GM10248 (cell line): ENCODE measurements at places on chromosomes 2 and 18.

DNA sequence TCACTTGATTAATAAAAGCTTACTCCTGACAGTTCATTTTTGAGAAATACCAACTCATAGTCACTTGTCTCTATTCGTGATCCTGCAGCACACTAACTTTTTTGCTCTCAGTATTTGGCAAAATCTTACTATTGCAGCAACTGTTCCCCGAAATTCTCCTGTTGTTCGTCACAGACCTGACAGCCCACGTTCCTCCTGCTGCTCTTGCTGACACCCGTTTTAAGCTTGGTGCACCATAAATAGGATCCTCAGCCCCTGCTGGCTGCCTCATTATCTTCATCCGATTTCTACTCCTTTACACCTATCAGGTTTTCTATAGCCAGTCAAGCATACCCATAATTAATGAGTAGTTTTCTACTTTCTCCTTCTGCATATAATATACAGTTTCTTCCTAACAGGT is 368.8 kb downstream of the PLCL1 start:
- no peak for DNase-seq

GRCh38 chr2:218680061-218680460 is 8.2 kb downstream of the STK36 start:
- DNase-seq = no peak

- no peak for DNase-seq
Observed at GRCh38 chr2:98727369-98728087, 3.4 kb downstream of the MGAT4A start.

DNA sequence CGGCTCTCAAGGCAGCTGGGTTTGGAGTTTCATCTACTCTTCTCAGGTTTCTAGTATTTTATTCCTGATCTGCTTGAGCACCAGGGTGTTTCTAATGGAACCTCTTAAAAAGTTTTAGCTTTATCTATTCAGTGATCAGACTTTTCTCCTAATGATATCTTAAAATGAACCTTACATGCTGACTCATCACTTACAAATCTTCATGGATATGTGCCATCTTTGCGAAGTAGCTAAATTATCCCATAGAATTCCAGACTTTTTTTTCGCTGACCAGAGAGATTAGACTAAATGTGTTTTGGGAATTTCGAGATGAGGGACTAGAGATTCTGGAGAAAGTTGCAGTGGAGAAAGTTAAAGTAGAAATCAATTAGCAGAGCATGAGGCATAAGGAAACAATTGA is 401.0 kb downstream of the GRB14 start:
- no peak for DNase-seq

- no peak for DNase-seq
Observed at GRCh38 chr2:27860111-27860510, 30.1 kb downstream of the RBKS start.

DNA sequence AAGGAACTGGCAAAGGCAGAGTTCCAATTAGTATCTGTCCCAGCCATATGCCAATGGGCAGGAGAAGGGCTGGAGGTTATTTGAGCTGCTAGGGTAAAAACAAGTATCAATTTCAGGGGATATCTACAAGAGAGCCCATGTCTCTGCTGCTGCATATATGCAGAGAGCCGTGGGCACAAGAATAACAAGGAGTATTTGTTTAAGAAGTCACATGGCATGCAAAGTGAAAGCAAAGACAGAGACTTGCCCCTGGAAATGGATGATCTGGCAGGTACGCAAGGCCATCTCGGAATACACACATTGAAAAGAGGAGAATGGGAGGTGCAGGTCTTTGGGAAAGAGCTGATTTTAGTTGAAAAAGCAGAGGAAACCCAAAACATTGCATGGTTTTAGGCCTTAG is 170.6 kb downstream of the EVA1A start:
- no peak for DNase-seq
